ENCODE measurements at places on chromosomes 5 and 9.

DNA sequence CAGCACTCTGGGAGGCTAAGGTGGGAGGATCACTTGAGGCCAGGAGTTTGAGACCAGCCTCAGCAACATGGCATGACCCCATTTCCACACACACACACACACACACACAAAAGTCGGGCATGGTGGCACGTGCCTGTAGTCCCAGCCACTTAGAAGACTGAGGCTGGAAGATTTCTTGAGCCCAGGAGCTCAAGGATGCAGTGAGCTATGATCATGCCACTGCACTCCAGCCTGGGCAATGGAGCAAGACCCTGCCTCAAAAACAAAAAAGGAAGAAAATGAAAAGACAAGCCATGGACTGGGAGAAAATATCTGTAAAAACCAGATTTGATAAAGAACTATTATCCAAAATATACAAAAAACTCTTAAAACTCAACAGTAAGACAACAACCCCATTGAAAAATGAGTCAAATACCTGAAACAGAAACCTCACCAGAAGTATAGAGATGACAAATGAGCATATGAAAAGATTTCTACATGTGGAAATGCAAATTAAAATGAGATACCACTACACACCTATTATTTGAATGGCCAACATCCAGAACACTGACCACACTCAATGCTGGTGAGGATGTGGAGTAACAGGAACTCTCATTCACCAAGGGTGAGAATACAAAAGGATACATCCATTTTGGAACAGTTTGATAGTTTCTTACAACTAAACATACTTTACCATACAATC, 24.7 kb downstream of the DNAJA1 start:
- no peak for DNase-seq

DNA sequence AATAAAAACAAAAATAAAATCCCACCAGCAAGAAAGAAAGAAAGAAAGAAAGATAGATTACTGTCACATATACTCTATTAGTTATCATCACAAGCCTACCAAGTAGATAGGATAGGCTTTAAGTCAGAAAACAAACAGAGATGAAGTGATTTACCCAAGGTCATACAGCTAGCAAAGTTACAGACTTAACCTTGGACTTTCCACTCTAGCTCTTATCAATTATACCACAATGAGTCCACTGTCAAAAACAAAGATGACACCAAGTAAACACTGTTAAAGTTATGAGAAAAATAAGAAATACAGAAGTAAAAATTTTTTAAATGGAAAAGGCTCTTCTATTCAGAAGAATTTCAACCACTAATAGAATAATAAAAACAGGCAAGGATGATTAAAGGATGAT, 13.4 kb downstream of the LARS1 start:
- no peak for DNase-seq

GRCh38 chr5:10091701-10092100, 158.0 kb downstream of the ATPSCKMT start:
- DNase-seq, result no peak

DNA sequence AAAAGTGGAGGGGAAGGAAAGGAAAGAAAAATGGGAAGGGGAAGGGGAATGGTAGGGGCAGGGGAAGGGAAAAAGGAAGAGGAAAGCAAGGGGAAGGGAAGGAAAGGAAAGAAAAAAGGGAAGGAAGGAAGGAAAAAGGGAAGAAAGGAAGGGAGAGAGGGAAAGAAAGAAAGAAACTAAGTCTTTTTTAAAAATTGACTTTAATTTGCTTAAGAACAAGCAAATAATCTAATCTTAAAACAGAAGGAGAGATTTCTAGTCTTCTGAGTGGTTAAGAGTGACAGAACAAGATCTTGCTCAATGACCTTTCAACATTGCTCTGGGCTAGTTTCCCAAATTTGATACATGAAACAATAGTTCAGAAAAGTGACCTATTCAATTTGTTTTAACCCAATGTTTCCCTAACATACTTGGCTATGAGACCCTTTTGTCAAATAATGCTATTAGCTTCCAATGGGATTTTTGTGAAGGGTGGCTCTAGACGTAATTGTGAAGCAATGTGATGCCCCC, 33.4 kb upstream of the GLIS3 start:
- DNase-seq, result no peak

DNA sequence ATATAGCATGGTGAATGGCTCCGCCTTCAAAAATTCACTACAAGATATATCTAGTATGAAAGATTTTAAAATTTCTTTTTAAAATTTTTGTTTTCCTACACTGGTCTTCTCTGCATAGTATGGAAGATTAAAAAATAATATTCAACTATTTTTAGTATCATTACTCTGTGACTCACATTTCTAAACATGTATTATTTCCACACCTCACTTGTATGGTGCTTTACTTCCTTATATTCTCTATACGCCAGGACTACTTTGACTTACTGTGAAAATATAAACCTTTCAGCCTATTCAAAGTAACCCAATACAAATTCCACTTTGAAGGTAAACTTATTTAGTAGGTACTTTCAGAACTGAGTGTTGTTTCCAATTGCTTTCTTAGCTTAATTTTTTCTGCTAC, 26.8 kb upstream of the TXNDC8 start:
- no peak for DNase-seq

- no peak for DNase-seq
These were observed 23.7 kb upstream of the TAS2R1 start for GRCh38 chr5:9653811-9654210.

- no peak for DNase-seq
These were observed 31.8 kb downstream of the ERMP1 start for GRCh38 chr9:5800969-5801738.

GRCh38 chr9:127503947-127504886, 52.9 kb downstream of the LRSAM1 start:
- DNase-seq, result peak; percentile 85

GRCh38 chr5:111999286-111999685, 242.3 kb upstream of the NREP start:
- DNase-seq, result no peak

- DNase-seq, result no peak
These were observed 46.3 kb upstream of the CNTLN start for GRCh38 chr9:17088566-17088965.

GRCh38 chr5:151570058-151570457, 21.1 kb downstream of the FAT2 start:
- no peak for DNase-seq

DNA sequence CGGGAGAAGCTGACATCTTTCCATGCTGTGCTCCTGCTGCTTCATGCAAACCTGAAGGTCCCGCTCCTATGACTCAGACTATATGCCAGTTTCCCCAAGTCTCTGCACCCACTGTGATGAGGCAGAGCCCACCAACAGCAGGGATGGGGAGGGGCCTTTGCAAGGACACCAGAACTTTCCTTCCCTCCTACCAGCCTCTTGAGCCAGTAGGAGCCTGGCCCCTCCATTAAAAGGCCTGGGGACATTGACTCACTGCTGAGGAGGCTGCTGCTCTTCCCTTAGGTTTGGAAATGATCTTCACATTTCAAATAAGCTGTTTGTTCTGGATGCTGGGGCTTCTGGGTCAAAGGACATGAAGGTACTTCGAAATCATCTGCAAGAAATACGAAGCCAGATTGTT, 26.1 kb upstream of the CTSL start:
- no peak for DNase-seq

GRCh38 chr5:133341915-133342710, 270.2 kb downstream of the FSTL4 start:
- no peak for DNase-seq

- no peak for DNase-seq
These were observed 120.1 kb upstream of the ACO1 start for GRCh38 chr9:32264170-32264864.

GRCh38 chr9:117687532-117687931, 16.7 kb upstream of the TLR4 start:
- DNase-seq, result no peak

GRCh38 chr9:111559000-111559610, 34.1 kb downstream of the ZNF483 start:
- no peak for DNase-seq

- DNase-seq, result no peak
These were observed 10.0 kb downstream of the DIPK1B start for GRCh38 chr9:136722093-136722968.

DNA sequence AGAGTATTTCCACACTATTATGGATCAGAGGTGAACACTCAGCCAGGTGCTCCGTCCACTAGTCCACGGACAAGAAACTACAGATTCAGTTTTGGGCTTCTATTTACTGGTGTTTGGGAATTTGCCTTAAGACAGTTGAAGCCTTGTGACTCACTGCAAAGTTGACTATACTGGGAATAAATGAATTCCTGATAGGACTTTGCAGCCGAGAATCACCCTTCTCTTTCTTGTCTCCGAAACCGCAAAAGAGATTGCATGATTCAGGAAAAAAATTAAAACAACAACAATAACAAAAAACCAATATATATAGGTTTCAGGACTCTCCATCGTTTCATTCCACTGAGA, 716 bp downstream of the TMEM171 start:
- no peak for DNase-seq

DNA sequence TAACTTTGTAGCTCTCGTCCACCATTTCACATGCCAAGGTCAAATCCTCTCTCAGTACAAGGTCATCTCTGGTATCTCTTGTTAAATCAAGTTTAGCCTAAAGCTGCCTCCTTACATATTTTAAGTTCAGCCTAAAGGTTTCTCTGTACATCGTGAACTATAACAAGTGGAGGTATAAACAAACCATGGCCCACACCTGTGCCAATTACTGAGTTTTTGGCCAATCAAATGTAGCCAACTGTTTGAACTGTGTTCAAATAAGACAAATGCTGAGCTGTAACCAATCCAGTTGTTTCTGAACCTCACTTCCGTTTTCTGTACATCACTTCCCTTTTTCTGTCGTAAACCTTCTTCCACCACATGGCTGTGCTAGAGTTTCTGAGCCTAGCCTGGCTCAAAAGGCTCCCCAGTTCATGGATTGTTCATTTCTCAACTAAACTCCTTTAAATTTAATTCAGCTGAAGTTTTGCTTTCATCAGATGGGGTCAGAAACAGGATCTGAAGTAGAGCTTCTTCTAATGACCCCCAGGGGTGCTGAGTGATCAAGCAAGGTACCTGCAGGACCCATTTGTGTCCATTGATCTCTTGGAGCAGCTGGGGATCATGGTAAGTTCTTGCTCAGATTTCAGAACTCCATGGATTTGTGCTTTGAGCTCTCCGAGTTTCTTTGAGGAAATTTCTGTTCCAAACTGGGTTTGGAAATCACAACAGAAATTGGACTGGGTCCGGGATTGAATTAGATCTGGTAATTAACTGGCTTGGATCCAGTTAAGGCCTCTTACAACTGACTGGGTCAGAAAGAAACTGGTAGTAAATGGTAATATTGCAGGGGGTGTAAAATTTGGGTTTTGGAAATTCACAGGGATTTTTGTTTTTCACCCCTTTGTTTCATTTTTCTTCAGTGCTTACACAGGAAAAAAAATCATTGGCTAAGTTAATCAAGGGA, 11.0 kb upstream of the NANS start:
- DNase-seq, result no peak

GRCh38 chr5:33671700-33672291, 220.0 kb downstream of the ADAMTS12 start:
- no peak for DNase-seq

DNA sequence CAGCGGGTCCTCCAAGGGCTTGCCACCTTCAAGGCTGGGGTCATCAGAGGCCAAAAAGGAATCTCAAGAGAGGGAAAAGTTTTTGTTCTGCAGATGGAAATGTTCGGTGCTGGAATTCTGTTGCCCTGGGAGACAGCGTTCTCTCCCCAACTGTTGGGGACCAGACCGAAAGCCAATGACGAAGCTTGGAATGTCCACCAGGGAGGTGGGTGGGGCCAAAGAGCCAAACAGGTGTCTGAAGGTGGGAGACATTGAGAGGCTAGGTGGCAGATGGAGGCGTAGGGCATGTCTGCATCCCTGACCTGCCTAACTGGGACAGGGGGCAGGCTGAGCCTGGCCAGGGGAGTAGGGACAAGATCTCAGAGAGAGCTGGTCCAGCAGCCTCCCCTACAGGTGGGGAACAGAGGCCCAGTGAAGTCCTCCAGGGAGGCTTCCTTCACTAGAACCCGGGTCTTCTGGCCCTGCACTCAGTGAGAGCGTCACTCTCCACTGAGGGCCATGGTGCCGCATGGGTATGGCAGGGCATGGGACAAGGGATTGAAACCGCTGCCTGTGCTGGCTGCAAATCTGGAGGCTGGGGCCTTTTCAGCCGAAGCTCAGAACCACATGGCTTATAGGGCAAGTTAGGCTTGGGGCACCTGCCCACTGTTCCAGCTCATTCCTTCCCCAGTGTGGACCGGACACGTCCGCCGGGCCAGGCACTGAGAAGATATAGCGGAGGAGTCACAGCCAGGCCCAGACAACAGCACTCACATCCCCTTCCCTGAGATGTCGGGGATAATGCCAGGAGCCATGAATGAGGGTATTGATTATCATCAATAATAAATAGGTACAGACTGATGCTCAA, 5.0 kb upstream of the FAM78A start:
- DNase-seq, result no peak

GRCh38 chr9:86115886-86116285, 16.5 kb upstream of the GOLM1 start:
- no peak for DNase-seq

GRCh38 chr5:16271851-16272250, 92.3 kb upstream of the MARCHF11 start:
- no peak for DNase-seq

DNA sequence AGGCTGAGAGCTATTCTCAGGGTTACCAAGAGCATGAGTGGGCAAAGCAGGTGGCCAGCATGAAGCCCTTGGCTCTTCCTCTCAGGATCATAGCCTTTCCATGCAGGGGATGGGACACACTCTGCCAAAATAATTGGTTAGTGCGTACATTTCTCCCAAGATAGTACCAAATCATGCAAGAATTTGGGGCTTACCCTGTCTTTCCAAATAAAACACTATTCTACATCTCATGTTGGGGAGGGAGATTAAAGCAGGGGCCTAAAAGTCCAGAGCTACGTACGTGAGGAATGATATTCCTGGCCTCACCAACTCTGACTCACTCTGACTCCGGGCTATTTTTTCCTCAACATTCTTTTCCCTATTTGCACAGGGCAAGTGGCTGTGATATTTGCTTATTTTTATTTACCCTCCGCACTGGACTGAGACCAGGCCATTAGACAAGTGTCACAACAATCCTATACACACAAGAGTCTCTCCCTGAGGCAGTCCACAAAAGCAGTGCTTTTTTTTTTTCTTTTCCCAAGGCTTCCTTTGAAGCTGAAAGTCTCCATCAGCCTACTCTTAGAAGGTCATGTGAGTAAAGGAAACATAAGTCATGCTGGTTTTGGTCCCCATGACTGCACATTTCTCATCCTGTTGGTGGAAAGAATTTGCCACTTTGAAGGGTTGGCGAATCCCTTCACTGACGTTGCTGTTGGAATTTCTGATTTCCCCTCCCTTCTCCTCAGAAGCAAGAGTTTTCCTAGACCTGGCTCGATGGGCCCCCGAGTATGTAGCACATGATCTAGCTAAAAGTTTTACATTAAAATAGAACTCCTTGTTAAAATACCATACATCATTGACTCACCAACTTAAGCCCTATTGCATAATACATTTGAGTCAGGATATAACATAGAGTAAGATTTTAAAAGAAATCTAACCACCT, 40.0 kb downstream of the TMEM252 start:
- no peak for DNase-seq

- DNase-seq, result no peak
These were observed 93.1 kb upstream of the DHFR start for GRCh38 chr5:80747922-80748321.

GRCh38 chr9:30661925-30662324, 1722.5 kb upstream of the ACO1 start:
- DNase-seq, result no peak

GRCh38 chr5:135344349-135344748, 54.7 kb downstream of the MACROH2A1 start:
- no peak for DNase-seq

Data from tibial nerve (tissue), 4 donors.